ENCODE measurements at places on chromosomes 6 and 20.

DNA sequence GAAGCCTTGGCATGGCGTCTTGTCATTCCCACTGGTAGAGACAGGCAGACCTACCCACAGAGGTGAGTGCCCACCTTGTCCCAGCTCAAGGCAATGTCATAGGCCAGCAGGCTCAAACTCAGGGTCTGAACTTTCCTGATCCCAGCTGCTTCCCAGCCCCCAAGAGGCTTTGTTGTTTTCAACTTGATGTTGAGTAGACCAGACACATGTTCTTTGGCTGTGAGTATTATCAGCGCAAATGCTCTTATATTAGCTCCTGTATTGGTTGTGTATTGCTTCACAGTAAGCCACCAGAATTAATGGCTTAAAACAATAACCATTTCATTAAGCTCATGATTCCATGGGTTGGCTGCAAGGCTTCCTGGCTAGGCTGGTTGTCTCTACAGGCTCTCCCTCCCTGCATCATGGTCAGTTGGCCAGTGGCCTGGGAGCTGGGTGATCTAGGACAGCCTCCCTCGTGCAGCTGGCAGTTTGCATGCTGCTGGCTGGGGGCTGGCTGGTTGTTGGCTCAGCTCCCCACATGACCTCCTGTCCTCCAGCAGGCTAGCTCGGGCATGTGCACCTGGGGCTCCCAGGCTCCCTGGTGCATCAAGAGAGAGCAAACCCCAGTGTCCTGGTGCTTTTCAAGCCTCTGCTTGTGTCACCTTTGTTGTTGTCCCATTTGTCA lies 21.6 kb downstream of the TOX2 start:
- no peak for DNase-seq

DNA sequence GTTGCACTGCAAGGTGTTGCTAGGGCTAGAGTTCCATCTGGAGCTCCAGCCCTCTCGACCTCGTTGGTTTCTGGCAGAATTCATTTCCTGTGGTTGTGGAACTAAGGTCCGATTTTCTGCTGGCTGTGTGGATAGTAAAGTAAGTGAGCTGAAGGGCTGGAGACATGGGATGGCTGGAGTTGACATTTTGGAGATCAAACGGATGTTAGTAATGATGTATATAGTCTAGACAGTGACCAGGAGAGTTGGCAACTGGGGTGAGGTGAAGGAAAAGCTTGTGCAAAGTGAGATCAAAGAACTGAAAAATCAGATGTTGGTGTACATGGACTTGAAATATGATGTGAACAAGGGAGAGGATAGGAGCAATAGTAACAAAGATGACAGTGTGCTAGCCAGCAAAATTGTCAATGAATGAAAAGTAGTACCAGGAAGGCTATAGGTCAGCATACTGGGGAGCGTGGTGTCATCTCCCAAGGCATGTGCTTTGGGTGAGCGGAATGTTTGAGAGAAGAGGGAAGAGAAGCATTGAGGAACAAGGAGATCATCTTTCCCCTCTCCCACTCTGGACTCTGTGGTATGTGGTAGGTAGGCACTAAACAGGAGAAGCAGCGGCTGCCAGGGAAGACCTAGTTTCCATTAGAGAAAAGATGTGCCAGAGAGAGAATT lies 7.8 kb downstream of the QRSL1 start:
- no peak for DNase-seq

GRCh38 chr20:32037929-32038328 lies 14.1 kb upstream of the HCK start:
- DNase-seq: no peak

GRCh38 chr20:14888134-14888533 lies 550.7 kb upstream of the FLRT3 start:
- no peak for DNase-seq

DNA sequence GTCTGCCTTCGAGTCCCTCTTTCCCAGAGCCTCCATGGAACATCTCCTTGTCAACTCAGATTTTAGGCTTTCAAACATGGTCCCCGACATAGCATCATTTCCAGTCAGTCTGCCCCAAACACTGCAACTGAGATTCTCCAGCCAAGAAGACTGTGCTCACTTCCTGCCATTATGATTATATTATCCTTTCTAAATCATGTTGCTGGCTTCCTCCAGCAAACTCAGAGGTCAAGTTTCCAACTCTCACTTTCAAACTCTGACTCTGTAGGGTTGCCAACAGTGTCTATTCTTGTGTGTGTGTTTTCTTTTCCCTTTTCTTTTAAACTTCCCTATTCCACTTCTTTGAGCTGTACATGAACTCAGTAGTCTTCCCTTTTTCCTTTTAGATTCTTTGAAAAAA lies 61.2 kb upstream of the TRAF3IP2 start:
- DNase-seq: no peak

- DNase-seq: no peak
These were observed 148.6 kb downstream of the LRRC1 start for GRCh38 chr6:53943395-53943794.

GRCh38 chr6:108364470-108364869 lies 69.6 kb downstream of the AFG1L start:
- no peak for DNase-seq

- no peak for DNase-seq
These were observed 38.2 kb downstream of the PMEPA1 start for GRCh38 chr20:57671662-57672061.

- DNase-seq: no peak
These were observed 288.9 kb upstream of the IRAK1BP1 start for GRCh38 chr6:78578430-78578829.

- DNase-seq: no peak
These were observed 104.3 kb downstream of the EDN3 start for GRCh38 chr20:59404749-59405148.

DNA sequence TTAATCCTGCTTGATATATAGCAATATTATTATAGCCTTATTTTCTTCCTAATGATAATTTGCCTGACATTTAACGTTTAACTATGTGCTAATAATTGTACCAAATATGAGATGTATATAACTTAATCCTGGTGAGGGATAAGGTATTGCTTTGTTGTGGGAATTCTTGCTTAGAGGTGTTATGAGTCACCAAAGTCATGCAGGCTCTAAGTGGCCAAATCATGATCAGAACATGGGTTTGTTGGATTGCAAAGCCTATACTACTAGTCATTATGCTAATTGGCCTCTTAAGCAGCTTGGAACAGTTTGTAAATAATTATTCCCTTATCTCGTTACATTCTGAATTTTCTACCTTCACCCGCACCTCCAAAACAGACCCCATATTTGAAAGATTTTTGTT lies 21.9 kb upstream of the C6orf141 start:
- no peak for DNase-seq

DNA sequence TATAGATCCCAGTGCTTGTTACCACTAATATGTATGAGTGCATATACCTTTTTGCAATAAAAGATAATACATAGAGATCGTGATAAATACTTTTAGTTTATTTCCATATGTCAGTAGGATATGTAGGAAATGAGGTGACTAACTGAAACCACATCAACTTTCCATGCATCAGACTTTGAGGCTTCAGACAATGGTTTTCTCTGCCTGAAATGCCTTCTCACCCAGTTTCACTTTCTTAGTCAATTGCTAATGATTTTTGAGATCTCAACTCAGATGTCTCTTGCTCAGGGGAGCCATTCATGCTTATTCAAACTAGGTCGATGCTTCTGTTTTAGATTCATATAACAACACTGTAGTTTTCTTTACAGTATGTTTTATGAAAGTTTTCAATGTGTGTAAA lies 626.6 kb upstream of the ADGRB3 start:
- DNase-seq: no peak

DNA sequence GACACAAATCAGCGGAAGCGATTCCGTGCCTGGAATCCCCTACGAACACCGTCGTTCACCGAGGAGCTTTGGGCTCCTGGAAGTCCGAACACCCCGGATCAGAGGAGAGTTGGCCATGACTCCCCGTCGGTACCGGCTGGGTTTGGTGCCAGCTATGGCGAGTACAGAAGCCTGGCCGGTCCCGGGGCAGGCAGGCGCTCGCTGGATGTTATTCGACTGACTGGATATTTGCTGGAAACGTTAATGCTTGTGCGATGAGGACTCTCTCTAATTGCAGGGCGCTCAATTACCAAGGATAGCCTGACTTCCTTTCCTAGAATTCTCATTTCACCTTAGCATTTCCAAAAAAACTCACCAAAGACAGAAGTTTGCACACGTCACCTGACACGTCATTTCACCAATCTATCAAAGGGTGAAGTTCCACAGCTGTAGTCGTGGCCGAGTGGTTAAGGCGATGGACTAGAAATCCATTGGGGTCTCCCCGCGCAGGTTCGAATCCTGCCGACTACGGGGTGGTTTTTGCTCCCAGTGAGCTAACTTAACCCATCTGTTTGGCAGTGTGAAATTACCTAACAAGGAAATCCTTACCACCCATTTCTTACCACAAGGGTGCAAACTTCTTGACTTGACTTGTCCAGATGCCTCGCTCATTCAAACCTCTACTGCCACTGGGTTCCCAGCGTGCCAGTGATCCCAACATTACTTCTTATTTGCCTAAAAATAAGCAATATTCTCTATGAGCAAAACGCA lies 22.7 kb upstream of the ZNF184 start:
- no peak for DNase-seq

GRCh38 chr6:42727087-42727611 lies 4.8 kb upstream of the PRPH2 start:
- DNase-seq: no peak

GRCh38 chr20:60327971-60328660 lies 369.9 kb downstream of the CDH26 start:
- no peak for DNase-seq

- DNase-seq: no peak
These were observed 292.5 kb upstream of the CNR1 start for GRCh38 chr6:88458662-88459061.

- peak; percentile 13 for DNase-seq
These were observed 34.6 kb downstream of the GCNT2 start for GRCh38 chr6:10555625-10556309.

DNA sequence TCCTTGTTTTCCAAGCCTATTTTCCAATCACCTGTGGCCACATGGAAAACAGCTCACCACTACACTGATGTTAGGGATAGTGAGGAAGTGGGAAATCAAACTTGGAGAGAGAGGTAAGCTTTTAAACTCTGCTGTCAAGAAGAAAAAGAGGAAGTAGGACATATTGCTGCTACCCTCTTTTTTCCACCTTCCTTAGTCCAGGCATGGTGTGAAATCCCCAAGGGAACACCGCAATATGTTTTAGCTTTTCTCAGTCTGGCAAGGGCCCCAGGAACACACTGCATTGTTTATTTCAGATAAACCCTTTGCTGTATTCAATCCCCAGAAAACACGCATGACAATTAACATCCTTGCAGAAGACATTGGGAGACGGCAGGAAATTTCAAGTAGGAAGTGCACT lies 61.3 kb downstream of the HS3ST5 start:
- DNase-seq: no peak

DNA sequence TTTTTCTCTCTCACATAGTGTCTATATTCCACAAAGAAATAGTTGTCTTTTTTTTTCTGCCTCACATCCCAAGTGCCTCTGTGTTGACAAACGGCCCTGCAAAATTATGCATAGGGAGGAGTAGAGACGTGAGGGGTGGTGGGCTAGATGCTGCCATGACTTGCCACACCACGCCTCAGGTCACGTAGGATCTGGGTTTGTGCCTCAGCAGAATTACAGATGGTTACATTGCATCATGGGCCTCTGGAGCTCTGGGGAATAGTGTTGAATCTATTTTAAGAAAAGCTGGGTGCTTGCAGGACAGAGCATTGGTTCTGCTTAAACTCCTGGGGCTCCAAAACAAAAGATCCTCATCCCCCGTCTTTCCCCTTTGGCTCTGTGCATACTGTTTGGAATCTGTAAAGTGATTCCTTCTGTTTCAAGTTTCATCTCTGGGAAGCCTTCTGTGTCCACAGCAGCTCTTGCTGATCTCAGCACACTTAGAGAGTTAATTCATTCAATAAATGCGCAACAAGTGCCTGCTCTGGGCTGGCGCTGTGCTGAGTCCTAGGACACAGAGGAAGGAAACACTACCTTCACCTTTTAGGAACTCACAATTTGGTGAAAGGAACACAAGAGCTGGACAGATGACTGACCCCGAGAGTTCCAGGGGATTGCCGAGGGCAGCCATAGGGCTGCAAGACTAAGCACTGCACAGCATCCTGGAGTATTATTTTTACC lies 2.4 kb downstream of the FANCE start:
- no peak for DNase-seq

GRCh38 chr6:147930745-147931144 lies 411.9 kb upstream of the SASH1 start:
- no peak for DNase-seq

- no peak for DNase-seq
These were observed 101.8 kb downstream of the TTLL2 start for GRCh38 chr6:167426651-167427050.

DNA sequence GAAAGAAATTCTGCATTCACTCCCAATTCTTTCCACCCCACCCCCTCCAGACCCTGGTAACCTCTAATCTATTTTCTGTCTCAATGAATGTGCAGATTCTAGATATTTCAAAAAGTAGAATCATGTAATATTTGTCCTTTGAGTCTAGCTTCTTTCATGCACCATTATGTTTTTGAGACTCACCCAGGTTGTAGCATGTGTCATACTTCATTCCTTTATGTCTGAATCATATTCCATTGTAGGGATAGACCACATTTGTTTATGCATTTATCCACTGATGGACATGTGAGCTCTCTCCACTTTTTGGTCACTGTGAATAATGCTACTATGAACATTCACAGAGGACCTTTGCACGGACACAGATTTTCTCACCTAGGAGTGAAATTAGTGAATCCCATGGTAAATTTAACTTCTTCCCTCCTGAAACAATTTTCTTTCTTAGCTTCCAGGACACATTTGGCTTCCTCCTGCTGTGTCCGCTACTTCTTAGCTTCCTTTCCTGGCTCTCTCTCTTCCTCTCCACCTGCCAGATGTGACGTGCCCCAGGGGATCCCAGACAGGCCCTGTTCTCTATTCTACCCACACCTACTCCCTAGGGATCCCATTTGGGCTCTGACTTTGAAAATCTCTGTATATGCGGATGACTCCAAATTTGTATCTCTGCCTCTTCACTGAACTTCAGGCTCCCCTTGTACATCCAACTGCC lies 24.1 kb upstream of the ARFGEF2 start:
- DNase-seq: no peak

DNA sequence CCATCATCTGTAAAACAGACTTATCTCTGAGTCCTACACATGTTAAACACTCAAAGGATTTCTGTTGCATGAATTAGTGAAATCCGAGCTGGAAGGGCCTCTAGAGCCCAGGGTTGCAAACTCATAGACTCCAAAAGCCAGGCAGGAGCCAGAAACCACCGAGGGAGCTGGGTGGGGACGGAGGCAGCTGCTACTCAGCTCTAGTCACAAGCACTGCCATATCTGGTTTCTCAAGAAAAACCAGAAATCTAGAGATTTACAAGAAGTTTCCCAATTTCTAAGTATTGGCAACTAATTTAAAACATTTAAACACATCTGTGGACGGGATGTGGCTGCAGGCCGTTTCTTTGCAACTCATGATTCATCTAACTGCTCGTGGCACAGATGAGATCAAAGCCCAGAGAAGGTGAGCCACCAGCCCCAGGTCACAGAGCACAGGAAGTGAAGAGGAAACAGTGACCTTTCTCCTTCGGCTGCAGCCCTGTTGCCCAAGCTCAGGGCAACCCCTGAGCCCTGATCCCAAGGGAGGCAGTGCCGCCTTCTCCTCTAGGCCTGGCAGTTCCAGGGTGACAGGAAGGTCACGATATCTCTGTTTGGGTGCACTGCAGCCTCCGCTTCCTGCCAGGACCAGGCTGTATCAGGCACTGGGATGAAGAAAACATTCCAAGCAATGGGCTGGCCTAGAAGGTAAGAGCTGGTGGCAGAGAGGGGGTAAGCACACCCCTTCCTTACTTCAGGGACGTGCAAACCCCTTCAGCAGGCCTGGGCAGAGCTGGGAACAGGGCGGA lies 26.4 kb upstream of the PTGIS start:
- DNase-seq: no peak
